Activated CD4-positive, alpha-beta memory T cell treated with anti-CD3 and anti-CD28 coated beads for 36 hours (primary cell): ENCODE measurements at places on chromosomes 6 and 20. TPM values are rescaled to one million over a fixed set of nuclear protein-coding genes. Genes with fewer than 3 reads are reported as not detected.

C4B gene
- total RNA-seq = 5.5 TPM

DDX43 gene
- total RNA-seq = 0.29 TPM

DNA sequence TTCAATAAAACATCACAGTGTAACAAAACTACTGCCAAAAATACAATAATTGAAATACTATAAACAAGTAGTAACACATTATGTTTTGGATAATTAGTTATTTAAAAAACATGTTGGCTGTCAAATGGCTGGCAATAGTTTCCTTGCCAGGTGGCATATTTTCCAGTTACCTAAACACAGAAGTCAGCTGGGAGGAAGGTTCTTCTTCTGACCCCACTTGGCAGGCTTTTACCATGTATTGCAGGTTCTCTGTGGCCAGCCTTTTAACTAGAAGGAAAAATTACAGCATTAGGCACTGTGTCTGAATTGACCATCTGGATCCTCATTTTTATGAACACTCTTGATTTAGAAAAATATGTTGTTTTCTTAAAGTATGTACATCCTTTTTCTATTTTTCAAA lies 131.4 kb downstream of the MMS22L start:
- no peak for DNase-seq

GRCh38 chr20:24789877-24790276 lies 159.2 kb upstream of the CST7 start:
- no peak for DNase-seq

GRCh38 chr6:131532580-131533039 lies 40.4 kb upstream of the ARG1 start:
- DNase-seq = peak; percentile 82

DNA sequence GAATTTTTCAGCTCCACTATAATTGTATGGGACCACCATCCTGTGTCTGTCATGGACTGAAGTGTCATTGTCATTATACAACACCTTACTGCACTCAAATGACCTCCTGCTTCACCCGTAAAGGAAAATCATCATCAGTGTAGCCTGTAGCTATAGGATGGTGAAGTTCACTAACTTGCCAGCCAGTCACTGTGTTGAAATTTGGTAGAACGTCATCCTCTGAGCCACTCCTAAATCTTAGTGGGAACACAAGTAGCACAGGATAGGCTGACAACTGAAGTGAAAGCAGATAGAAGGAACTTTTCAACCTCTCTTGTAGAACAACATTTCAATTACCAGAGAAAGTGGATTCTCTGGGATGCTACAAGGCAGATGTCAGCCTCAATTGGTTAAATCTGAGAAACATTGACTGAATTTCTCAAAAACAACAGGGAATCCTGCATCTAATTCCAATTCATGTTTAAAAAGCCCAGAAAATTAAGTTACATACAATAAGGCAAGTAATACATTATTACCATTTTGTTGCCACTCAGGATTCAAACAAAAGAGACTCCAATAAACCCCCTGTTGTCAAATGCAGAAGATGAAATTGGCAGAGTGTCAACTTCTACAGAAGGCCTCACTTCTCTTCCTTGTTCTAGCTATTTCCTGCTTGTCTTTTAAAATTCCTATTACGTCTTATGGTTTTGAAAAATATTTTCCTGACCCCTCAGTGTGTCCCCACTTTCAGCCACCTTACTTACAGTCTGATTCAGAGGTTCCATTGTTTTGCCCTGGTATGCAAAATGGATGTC lies 647.9 kb upstream of the AGPAT4 start:
- DNase-seq = no peak

DNA sequence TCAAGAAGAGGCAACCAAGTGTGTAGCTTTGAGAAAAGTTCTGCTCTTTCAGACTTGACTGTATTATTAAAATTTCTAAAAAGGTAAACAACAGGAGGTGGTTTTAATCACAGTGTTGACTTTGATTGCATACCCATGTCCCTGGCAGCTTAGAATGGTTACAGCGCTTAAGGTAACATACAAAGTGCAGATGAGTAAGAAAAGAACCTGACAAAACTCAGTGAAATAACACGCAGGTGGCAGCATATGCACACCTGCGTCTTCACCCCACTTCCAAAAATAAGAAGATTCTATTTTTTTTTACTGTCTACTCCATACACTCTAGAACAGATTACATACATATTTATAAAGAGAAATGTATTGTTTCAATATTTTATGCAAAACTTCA lies 233.5 kb downstream of the GMPR start:
- no peak for DNase-seq

- no peak for DNase-seq
Measured at GRCh38 chr6:35931120-35931561, 10.2 kb upstream of the SRPK1 start.

- DNase-seq = no peak
Measured at GRCh38 chr6:51617751-51618150, 469.7 kb downstream of the PKHD1 start.
